SJCRH30 (cell line): ENCODE measurements at places on chromosomes 1 and 21. TPM values are rescaled to one million over a fixed set of nuclear protein-coding genes. Genes with fewer than 3 reads are reported as not detected.

TPTE gene
- total RNA-seq, result 0.28 and 0.38 TPM in 2 replicates

CNKSR1 gene
- total RNA-seq, result 1.2 and 2.6 TPM in 2 replicates

CLDN17 gene
- total RNA-seq, result not detected in 2 replicates

DNA sequence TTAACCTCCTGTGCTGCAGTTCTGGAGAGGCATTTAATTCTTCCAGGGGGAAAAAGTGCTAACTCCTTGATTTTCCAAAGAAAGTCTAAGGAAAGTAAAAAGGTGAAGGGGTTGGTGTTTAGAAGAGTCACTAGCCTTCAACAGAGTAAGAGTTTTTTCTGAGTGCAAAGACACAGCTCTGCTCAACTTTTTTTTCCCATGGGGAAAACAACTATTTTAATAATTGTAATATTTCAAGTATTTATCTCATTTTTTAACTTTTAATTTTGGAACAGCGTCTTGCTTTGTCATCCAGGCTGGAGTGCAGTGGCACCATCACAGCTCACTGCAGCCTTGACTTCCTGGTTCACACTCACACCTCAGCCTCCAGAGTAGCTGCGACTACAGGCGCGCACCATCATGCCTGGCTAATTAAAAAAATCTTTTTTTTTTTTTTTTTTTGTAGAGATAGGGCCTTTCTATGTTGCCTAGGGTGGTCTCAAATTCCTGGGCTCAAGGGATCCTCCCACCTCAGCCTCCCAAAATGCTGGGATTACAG lies 202.6 kb downstream of the APP start:
- H3K4me1 ChIP-seq, result no peaks in the 10 kb centered on the region
- no peaks in the 10 kb centered on the region for H3K27me3 ChIP-seq
- H3K36me3 ChIP-seq, result peaks cover 75% of the 10 kb centered on the region
- no peak overlapping the region for H3K4me3 ChIP-seq
- H3K27ac ChIP-seq, result no peak overlapping the region
